Central memory CD8-positive, alpha-beta T cell (primary cell): ENCODE measurements at places on chromosomes 7 and 10.

DNA sequence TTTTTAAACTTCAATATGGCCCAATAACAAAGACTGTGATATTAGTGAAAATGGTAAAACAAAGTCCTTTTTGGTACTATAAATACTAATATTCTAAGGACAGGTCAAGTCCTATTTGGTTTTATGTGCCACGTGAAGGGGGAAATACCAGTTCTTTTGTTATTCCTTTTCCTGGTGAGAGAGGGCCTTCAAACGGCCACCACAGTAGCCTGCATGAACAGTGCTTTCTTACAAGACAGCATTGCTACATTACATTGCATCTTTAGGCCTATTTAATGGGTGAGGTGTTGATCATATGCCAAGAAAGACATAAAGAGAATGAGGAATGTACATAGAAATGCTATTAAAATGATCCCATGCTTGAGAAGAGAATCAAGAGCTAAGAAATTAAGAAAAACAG is 214.8 kb downstream of the LRRTM3 start:
- DNase-seq = no peak

DNA sequence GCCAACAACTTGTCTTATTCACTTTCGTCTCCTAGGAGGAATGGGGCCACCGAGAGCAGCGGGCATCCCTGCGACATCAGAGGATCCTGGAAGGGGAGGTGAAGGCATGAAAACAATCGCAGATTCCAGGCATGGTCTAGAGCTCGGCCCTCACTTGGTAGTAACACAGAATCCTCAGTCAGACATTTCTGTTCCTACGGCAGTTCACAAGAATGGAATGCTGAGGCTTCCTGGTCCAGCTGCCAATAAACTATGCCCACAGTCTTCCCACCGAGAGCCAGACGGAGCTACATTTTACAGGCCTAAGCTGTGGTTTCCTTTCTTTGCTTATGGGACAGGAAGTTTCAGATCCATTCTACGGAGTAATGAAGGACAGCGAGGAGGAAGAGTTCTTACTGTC is 75.8 kb downstream of the OR13A1 start:
- DNase-seq = no peak

- no peak for DNase-seq
Measured at GRCh38 chr7:50492770-50493519, 42.8 kb upstream of the FIGNL1 start.

GRCh38 chr7:75951506-75951905 is 36.6 kb downstream of the POR start:
- DNase-seq = no peak

DNA sequence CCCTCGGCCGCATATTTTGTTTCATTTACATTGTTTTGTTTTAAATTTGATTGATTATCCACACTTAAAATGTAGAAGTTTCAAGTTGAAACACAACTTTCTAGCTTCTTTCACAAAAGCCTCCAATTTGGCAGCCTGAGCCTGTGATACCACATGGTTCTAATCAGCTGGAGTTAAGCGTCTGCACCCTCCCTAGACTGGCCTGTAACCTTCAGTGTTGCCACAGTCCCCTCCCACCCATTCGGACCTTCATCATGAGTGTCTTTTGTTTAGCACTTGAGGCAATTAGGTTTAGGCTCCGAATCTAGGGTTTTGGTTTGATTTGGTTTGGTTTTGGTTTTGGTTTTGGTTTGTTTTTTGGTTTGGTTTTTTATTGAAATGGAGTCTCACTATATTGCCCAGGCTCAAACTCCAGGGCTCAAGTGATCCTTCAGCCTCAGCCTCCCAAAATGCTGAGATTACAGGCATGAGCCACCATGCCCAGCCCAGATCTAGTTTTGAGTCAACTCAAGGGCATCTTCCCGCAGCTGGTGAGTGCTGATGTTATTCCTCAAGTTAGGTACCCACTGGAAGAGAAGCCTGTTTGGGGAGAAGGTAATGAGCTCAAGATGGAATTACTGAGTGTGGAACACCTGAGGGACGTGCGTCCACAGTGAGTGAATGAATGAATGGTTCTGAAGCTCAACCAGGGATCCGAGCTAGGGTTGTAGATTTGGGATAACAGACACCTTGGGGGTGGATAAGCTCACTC is 201.4 kb downstream of the HECW1 start:
- DNase-seq = no peak

- no peak for DNase-seq
Measured at GRCh38 chr7:26620352-26620751, 244.0 kb downstream of the SKAP2 start.

DNA sequence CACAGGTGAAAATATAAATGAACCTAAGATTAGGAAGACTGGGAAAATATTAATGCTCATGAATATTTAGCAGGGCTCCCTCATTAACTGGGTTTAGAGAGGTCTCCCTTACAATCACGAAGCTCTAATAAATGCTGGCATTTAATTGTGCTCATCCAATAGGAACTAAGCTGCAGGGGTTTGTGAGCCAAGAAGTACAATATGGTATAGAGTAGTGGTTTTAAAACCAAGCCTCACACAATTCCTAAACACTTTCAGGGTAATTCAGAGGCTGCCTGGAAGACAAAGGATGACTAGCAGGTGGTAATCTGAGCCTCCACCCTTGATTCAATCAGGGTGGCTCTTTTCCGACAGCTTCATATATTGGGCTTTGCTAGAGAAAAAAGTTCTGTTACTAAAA is 103.3 kb downstream of the GPAM start:
- DNase-seq = no peak

GRCh38 chr10:97383159-97383558 is 18.0 kb downstream of the RRP12 start:
- DNase-seq = no peak

- DNase-seq = no peak
Measured at GRCh38 chr10:62708569-62708968, 96.0 kb upstream of the ADO start.

DNA sequence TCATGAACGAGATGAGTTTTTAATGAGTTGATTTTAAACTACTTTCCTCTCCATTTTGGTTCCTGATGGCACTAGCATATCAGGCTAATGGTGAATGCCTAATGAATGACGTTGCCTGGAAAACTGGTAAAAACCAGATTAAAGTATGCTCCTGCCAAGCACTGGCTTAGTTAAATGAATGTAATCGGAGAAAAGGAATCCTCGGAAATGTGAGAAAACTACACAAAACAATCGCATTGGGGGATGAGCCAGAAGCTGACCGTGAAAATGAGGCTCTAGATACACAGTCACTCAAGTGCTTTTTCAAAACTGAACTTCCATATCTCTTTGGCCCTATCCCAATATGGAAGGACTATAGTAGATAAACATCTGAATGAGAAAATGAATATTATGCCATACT is 153.8 kb upstream of the COL1A2 start:
- no peak for DNase-seq

- DNase-seq = no peak
Measured at GRCh38 chr7:46912692-46913091, 669.2 kb downstream of the TNS3 start.

GRCh38 chr7:143882020-143882603 is 19.9 kb downstream of the TCAF1 start:
- DNase-seq = no peak

GRCh38 chr10:133401500-133401899 is 7.5 kb downstream of the MTG1 start:
- no peak for DNase-seq

DNA sequence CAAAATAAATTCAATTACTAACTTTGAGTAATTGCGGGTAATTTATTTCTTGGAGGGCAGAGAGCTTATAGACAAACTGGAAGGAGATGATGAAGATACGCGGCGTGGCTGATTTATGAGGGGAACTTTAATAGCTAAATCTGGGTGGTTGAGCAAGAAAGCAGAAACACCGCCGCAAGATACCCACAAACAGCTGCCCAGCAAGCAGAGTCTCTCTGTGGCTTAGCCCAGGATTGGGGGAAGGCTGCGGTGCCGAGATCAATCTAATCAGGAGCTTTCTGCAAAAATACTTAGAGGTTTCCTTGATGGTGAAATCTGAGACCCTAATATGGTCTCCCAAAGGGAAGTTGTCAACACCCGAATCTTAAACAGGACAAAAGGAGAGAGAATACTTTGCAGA is 94.9 kb upstream of the MGMT start:
- DNase-seq = no peak

GRCh38 chr7:4957847-4958476 is 1.0 kb downstream of the MMD2 start:
- no peak for DNase-seq

DNA sequence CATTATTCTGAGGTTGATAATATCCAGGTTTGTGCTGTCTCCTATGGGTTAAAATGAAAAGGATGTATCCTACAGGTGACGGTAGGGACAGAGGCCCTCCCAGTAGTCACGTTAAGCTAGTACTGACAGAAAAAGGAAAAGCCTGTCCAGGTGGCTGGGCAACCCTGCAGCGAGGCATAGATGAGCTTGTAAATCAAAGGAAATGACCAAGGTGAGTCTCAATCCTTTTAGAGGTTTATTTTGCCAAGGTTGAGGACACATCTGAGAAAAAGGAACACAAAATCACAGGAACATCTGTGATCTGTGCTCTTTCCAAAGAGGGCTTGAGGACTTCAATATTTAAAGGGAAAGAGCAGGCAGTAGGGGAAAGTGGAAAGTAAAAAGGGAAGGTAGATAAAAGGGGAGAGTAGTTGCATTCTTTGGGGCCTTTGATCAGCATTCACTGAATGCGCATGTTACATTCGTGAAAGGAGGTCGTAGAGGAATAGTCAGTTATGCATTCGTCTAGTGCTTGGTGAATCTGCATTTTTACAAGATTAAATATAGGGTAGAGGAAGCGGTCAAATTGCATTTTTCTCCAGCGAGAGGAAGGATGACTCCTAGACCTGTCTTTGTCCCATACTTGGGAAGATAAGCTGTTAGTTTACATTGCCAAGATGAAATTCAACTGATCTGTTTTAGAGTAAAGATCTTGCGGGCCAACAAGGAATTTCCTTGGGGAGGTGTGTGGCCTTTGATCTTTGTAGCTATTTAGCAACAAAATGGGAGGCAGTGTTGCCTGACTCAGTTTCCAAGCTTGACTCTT is 884 bp upstream of the GSTO1 start:
- DNase-seq = no peak

DNA sequence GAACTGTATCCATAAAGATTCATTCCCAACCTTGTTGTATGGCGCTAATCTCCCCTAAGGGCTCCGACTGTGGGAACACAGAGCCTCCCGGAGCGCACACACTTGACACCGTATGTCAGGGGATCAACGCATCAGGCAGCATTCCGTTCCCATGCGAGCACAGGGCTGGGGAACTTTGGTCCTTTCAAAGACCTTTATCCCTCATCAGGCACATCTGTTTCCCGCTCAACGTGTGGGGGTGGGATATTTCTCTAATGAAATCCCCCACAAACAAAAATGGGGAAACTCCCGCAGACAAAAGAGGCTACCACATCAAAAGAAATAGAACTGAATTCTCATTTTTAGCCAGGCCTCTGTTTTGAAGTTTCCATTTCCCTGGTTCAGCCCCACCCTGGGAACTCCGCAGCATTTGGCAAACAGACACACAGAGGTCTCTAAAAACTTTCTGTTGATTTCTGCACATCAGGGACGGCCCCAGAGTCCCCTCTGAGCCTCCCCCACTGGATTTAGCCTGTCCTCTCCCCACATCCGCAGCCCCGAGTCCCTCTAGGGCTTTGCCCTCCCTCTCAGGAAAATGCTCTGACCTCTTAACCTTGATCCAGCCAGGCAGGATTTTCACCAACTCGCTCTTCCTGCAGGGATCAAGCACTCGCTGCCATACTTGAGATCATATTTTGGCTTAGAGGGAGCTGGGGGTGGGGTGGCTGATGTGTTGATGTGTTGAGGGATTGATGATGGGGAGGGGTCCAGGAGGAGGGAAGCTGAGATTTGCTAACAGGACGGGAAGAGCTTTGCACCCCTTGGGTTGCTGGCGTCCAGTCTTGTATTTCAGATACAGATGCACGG is 6.6 kb downstream of the CPA5 start:
- no peak for DNase-seq

GRCh38 chr7:130352194-130353074 is 7.8 kb downstream of the CPA5 start:
- no peak for DNase-seq

DNA sequence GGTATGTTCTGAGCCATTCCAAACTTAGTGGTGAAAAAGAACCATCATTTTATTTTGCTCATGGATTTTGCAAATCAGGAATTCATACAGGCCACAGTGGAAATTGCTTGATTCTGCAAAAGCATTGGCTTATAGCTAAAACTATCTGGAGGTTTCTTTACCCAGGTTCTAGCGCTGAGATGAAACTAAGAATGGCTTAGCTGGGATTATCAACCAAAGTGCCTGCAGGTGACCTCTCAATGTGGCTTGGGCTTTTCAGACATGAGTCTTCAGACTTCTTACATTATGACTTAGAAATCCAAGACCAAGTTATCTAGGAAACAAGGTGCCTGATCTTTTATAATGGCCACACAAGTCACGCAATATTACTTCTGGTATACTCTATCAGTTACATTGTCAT is 140.1 kb downstream of the HGF start:
- no peak for DNase-seq

DNA sequence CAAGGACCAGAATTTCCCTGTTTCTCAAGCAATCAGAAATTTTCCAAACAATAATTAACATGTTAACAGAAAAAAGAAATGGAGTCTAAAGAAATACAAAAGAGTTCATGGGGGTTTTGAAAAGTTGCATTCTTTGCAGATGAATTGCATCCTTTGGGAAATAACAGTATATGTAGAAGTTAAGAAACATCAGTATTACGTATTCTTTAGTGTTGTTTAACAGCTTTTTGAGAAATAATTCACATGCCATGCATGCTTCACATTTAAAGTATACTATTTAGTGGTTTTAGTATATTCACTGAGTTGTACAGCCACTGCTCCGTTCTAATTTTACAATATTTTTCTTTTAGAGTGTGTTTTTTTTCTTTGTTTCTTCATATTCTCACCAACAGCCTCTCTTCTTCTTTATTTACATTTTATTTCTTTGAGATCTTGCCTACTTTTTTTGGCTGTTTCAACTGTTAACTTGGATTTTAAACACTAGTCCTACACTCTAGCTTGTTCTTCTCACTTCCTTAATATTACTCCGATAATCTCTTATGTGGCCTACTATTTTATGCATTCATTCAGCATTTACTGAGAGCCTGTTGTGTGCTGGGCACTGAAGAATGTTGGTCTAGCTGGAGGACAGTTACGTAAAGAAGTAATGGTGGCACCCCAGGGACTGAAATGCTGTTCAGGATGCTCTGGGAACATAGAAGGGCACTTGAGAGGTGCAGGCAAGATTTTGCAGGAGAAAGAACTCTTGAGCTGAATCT is 330.1 kb downstream of the EXOC4 start:
- no peak for DNase-seq

- no peak for DNase-seq
Measured at GRCh38 chr10:103822107-103822716, 33.2 kb downstream of the SH3PXD2A start.

- no peak for DNase-seq
Measured at GRCh38 chr10:14253079-14253478, 77.6 kb downstream of the FRMD4A start.

DNA sequence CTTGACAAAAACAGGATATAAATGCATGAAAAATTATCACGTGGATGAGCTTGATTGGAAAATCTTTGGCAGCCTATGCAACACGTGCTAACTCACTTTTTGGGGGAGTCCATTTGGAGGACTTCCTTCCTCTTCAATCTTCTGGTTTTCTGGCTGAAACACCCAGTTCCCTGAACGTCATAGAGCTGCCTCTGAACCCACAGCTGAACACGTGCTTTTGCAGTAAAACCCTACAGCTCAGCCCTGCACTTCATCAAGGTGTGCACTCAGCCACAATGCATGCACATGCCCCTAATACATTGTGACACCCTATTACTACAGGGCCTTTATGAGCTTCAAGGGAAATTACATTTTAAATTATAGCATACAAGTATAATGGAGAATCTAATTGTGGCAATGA is 808.7 kb upstream of the AUTS2 start:
- no peak for DNase-seq
